Cardiac muscle cell (in vitro differentiated cells and primary cell): ENCODE measurements at places on chromosomes 1 and 21.

GRCh38 chr1:47991187-47991586 is 6.0 kb downstream of the TRABD2B start:
- peaks cover 13% of the 10 kb centered on the region for H3K4me1 ChIP-seq
- H3K27ac ChIP-seq = no peak overlapping the region
- peak; percentile 17 for DNase-seq
- no peaks in the 10 kb centered on the region for H3K36me3 ChIP-seq

DNA sequence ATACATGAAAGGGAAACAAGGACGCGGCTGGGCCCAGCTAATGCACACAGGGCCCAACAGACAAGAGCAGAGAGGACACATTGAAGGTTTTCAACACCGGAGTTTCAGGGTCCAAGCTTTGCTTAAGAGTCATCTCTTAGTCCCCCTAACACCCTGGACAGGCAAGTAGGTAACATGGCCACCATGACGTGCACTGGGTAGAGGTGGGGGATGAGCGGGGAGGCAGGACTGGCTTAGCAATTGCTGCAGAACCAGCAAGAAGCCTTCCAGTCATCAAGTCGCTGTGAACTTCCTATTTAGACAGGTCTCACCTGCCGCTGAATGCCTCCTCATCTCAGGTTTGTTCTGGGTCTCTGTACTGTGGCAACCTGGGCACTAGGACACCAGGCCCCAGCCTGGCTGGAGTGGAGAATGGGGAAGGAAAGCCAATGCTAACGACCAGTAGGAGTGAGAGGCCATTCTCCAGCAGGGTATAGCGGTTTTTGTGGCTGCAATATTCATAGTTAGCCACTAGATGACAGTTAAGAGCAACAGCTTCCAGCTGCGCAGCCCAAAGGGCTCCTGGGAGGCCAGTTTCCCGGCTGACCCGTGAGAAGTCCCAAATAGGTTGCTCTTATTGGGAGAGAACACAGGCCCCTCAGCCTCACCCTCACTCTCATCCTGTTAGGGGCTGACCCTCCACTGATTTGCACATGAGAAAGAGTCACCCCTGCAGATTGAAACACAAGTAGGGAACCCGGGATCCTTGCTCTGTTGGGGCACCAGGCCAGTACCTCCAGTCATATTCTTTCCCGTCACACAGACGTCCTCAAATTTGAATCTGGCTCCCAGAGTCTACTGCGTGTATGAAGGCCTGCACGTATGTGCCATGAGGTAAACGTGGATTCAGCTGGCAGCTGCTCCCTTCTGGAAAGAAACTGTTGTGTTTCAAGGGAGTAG is 6.0 kb upstream of the PIGC start:
- peaks cover 39% of the 10 kb centered on the region for H3K4me1 ChIP-seq
- no peaks in the 10 kb centered on the region for H3K36me3 ChIP-seq
- no peak overlapping the region for H3K4me3 ChIP-seq
- peak; percentile 77 for DNase-seq
- peak overlapping the region; percentile 84 for H3K27ac ChIP-seq

- H3K4me1 ChIP-seq = peaks cover 16% of the 10 kb centered on the region
- no peak overlapping the region for H3K4me3 ChIP-seq
- no peak overlapping the region for H3K27ac ChIP-seq
- no peaks in the 10 kb centered on the region for H3K27me3 ChIP-seq
- peaks cover 3% of the 10 kb centered on the region for H3K36me3 ChIP-seq
These were observed 51.3 kb upstream of the SELENON start for GRCh38 chr1:25748531-25749205.

DNA sequence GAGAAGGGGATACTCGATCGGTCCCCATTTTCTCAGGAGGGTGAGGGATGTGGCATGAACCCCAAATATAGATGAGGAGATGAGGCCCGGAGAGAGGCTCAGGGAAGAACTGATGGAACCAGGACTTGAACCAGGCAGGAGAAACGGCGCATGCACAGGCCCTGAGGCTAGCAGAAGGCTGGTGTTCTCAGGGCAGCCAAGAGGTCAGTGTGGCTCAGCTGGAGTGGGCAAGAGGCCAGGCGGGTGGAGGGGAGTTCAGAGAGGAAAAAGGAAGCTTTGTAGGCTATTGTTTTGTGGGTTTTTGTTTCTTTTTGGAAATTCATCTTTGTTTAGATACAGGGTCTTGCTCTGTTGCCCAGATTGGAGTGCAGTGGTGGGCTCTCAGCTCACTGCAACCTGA is 122.0 kb downstream of the LACTBL1 start:
- no peaks in the 10 kb centered on the region for H3K36me3 ChIP-seq
- no peak overlapping the region for H3K4me3 ChIP-seq
- peak; percentile 57 for DNase-seq
- no peak overlapping the region for H3K27ac ChIP-seq
- H3K4me1 ChIP-seq = peaks cover 40% of the 10 kb centered on the region

GRCh38 chr1:42035205-42035829 is 116.6 kb upstream of the HIVEP3 start:
- H3K4me1 ChIP-seq = no peaks in the 10 kb centered on the region
- peaks cover 44% of the 10 kb centered on the region for H3K27me3 ChIP-seq
- H3K4me3 ChIP-seq = peak overlapping the region; percentile 63
- DNase-seq = peak; percentile 69

GRCh38 chr1:14282707-14283106 is 315.8 kb upstream of the KAZN start:
- H3K27ac ChIP-seq = no peak overlapping the region
- DNase-seq = no peak
- H3K4me1 ChIP-seq = no peaks in the 10 kb centered on the region
- H3K27me3 ChIP-seq = no peaks in the 10 kb centered on the region

GRCh38 chr1:21751281-21751680 is 31.7 kb downstream of the USP48 start:
- no peak for DNase-seq
- no peak overlapping the region for H3K27ac ChIP-seq
- no peak overlapping the region for H3K4me3 ChIP-seq
- H3K4me1 ChIP-seq = no peaks in the 10 kb centered on the region
- H3K36me3 ChIP-seq = peaks cover 41% of the 10 kb centered on the region

GRCh38 chr1:74579425-74579824 is 67.0 kb upstream of the LRRC53 start:
- no peak overlapping the region for H3K27ac ChIP-seq
- H3K27me3 ChIP-seq = no peaks in the 10 kb centered on the region
- no peaks in the 10 kb centered on the region for H3K4me1 ChIP-seq
- no peak for DNase-seq

DNA sequence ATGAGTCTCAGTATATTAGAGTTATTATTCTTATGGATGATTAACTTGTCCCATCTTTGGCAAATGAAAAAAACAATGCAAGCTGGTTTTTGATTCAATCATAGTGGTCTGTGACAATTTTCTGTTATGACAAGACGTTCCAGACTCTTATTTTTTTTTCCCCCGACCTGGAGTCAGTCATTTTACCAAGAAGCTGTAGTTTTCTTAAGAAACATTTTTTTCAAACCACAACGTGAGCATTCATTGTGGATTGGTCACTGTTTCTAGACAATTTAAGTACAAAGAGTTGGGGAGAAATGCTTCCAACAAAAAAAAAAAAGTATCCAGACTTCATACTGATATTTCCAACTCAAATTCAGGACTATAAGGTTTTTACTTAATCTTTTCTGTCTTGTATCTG is 8.0 kb upstream of the ANGPTL3 start:
- no peak overlapping the region for H3K27ac ChIP-seq
- no peaks in the 10 kb centered on the region for H3K27me3 ChIP-seq
- no peak overlapping the region for H3K4me3 ChIP-seq
- H3K36me3 ChIP-seq = peaks cover 5% of the 10 kb centered on the region

GRCh38 chr1:192700834-192701271 is 64.9 kb downstream of the RGS13 start:
- no peaks in the 10 kb centered on the region for H3K27me3 ChIP-seq
- H3K4me1 ChIP-seq = no peaks in the 10 kb centered on the region
- no peak overlapping the region for H3K27ac ChIP-seq
- peak; percentile 18 for DNase-seq
- no peak overlapping the region for H3K4me3 ChIP-seq

DNA sequence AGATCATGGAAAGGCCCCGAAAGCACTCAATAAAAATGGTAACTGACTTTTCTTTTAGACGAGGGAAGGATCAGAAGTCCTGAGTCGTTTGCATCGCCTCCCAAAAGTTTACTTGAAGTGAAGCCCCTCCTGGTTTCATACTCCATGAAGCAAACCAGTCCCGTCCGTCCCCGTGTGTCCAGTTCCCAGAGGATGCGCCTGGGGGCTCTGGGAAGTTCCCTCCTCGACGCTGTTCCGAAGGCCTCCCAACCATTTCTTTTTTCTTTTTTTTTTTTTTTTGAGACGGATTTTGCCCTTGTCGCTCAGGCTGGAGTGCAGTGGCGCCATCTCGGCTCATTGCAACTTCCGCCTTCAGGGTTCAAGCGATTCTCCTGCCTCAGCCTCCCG is 661 bp upstream of the OSCP1 start:
- H3K36me3 ChIP-seq = peaks cover 12% of the 10 kb centered on the region
- peak overlapping the region; percentile 92 for H3K27ac ChIP-seq
